ENCODE measurements at places on chromosomes 2 and 18. TPM values are rescaled to one million over a fixed set of nuclear protein-coding genes. Genes with fewer than 3 reads are reported as not detected.

Gene VSNL1
- total RNA-seq = 0.39 TPM

Gene KHK
- total RNA-seq = not detected

Gene MSGN1
- not detected for total RNA-seq

Gene CNDP1
- total RNA-seq = not detected

Gene TACR1
- not detected for total RNA-seq
